ENCODE measurements at places on chromosomes 6 and 20.

- DNase-seq: no peak
Measured at GRCh38 chr20:49118307-49118706, 69.8 kb downstream of the STAU1 start.

- DNase-seq: peak; percentile 95
Measured at GRCh38 chr6:17013701-17014100, 88.1 kb upstream of the STMND1 start.

DNA sequence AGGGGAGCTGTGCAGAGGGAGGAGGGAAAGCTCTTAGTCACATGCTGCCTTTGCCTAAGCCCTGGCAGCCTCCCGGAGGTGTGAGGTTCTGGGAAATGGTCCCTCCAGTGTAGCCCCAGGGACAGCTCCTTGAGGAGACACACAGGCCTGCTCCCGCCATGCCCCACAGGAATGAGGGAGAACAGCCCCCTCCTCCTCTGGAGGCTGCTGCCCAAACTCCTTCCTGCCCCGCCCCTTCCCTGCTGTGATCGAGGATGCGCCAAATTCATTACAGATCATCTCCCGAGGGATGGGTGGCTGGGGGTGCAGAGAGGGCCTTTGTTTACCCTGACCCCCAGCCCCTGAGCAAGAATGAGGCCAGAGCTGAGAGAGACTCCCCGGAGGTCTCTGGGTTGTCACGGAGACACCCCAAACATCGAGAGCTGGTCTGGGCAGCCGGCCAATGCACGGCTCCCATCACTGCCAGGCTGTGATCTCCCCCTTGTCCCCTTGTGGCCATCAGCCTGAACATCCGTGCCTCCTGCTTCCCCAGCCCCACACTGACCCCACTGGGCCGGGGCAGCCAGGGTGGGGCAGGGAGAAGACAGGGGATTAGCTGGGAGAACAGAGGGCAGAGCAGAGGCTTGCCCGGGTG is 8.4 kb downstream of the CYP21A2 start:
- peak; percentile 72 for DNase-seq

- DNase-seq: no peak
Measured at GRCh38 chr6:108123946-108124345, 41.9 kb upstream of the NR2E1 start.

GRCh38 chr6:37992749-37993148 is 173.2 kb downstream of the ZFAND3 start:
- DNase-seq: no peak

DNA sequence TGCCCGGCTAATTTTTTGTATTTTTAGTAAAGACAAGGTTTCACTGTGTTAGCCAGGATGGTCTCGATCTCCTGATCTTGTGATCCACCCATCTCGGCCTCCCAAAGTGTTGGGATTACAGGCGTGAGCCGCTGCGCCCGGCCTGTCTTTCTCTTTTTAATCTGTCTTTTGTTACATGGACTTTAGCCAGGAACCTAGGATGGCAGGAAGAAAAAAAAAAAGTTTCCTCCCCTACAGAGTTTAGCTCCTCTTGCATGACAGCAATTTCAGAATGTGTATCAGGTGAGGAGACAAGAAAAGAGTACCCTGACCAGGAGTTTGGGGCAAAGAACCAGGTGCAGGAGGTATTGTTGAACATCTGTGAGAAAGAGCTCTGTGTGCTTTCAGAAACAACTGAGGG is 21.4 kb upstream of the TXLNB start:
- no peak for DNase-seq

GRCh38 chr6:130632897-130633296 is 194.3 kb upstream of the SMLR1 start:
- DNase-seq: no peak

DNA sequence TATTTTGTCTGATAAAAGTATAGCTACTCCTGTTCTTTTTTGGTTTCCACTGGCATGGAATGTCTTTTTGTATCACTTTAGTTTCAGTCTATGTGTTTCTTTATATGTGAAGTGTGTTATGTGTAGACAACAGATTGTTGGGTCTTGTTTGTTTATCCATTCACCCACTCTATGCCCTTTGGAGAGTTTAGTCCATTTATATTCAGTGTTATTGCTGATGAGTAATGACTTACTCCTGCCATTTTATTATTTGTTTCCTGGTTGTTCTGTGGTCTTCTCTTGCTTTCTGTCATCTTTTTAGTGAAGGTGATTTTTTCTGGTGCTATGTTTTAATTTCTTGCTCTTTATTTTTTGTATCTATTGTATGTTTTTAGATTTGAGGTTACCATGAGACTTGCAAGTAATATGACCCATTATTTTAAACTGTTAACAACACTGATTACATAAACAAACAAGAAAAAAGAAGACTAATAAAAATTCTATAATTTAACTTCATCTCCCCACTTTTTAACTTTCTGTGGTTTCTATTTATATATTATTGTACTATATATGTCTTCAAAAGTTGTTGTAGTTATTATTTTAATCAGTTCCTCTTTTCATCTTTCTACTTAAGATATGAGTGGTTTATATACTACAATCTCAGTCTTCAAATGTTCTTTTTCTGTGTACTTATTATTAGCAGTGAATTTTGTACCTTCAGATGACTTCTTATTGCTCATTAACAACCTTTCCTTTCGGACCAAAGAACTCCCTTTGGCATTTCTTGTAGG is 323.4 kb downstream of the BTBD9 start:
- DNase-seq: no peak

GRCh38 chr6:99416892-99417767 is 8.0 kb downstream of the PNISR start:
- DNase-seq: no peak

DNA sequence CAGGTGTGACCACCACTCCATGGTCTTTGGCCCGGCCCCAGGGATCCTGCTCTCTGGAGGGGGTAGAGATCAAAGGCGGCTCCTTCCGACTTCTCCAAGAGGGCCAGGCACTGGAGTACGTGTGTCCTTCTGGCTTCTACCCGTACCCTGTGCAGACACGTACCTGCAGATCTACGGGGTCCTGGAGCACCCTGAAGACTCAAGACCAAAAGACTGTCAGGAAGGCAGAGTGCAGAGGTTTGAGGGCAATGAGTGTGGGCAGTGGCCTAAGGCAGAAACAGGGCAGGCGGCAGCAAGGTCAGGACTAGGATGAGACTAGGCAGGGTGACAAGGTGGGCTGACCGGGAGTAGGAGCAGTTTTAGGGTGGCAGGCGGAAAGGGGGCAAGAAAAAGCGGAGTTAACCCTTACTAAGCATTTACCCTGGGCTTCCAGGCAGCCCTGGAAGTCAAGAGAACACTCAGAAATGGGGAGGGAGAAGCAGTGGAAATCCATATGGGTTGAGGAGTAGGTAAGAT is 533 bp downstream of the CFB start:
- DNase-seq: no peak

- DNase-seq: no peak
Measured at GRCh38 chr6:148716811-148717210, 30.0 kb upstream of the UST start.

- DNase-seq: no peak
Measured at GRCh38 chr6:158083455-158084325, 84.4 kb downstream of the SERAC1 start.

DNA sequence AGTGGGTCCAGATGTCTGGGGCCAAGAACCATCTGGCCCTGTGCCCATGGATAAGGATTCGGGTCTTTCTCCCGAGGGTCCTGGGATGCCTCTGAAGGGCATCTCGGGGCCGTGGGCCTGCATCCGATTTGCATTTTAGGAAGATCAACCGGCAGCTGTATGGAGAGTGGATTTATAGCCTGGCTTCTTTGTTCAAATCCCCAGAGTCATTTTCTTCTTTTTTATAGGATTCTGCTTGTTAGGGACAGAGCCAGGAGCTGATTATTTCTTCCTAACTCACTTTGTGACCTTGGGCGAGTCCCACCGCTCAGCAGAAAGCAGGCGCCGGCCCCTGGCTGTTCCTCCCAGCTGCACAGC is 52.9 kb upstream of the APCDD1L start:
- no peak for DNase-seq

DNA sequence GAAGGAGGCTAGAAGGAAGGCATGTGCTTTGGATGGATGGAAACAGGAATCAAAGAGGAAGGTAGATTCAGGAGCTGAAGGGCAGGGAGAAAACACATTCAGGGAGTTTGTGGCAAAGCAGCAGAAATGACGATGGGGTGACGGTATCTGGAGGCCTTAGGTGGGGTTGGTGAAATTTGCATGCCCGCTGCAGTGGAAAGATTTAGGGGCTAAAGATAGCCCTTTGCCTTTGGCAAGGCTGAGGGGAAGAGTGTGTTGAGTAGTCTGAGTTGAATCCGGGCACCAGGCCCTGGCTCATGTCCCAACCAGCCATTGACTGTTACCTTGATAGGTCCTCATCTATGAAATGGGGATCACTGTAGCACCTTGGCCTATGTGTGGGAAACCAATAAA is 1.3 kb downstream of the GZF1 start:
- DNase-seq: no peak

DNA sequence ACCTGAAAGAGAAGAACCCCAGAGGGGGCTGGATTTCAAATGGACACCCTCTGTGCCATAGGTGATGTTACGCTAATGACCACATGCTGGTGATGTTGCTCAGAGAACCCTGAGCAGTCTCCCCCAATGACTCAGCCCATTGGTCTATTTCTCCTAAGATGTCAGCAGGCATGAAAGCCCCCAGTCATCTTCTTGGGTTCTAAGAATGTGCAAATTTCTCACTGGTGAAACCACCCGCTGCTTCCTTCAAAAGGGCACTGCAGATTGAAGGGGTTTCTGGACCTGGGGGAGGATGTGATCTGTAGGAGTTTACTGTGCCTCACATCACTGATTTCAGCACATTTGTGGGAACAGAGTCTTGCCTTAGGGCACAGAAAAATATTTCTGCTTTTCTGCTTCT is 298.4 kb upstream of the MOCS1 start:
- DNase-seq: no peak

DNA sequence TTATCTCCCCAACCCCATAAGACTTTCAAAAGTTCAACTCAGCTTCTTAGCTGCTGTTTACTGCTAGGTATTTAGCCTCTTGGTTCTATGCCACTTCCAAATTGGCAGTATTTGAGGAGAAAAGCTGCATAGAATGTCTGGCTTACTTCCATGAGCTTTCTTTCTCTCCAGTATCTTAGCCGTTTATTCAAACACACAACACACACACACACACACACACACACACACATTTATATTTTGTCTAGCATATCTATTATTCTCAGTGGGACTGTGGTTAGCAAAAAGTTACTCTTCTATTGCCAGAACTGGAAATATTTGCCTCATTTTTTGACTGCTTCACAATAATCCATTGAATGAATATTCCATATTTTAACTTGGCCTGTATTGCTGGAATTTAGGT is 634.2 kb upstream of the IMPG1 start:
- no peak for DNase-seq

DNA sequence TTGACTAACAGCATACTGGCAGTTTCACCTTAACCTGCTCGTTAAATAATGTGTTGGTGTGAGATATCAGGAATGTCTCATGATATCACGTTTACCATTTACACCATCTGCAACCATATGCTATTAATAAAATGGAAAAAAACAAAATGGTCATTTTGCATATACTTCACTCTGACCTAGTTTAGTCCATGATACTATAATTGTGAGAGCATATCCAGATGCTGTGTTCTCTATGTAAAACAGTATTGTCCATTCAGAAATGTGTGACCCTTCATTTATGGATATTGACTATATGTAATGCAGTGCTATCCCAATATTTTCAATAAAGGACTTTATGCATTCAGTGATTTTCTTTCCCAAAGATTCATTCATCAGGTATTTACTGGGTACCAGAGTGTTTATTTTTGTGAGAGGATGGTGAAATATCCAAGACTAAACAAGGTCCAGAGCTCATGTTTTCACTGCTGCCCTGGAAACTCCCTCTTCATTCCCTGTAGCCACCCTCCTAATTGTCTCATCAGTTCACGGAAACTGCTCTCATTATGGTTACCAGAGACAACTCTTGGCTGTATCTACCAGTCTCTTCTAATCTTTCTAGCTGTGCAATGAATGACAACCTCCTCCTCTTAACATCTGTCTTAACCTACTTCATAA is 25.7 kb upstream of the HINT3 start:
- DNase-seq: no peak

DNA sequence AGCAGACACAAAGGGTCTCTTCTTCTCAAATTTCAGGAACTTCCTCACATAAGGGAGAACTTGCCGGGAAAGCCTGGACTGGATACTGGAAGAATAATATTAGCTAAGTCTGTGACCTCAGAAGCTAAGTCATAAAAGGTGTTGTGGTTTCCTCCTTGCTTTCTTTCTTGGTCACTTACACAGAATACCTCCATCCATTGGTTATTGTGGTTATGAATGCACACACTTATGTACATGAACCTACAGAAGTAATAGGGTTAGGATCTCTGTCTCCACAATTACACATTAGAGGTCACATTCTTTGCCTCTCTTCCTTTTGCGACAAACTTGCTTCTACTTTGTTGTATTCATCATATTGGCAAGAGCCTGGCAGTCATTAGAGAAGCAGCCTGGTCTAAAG is 40.4 kb downstream of the ZNF391 start:
- DNase-seq: no peak

- DNase-seq: no peak
Measured at GRCh38 chr6:144094731-144095133, 641 bp downstream of the SF3B5 start.

GRCh38 chr6:6331393-6331792 is 10.9 kb upstream of the F13A1 start:
- no peak for DNase-seq
